Cortex of kidney (tissue), 1 donor: ENCODE measurements at places on chromosomes 13 and 19.

GRCh38 chr13:32837307-32837972 is 178.8 kb upstream of the KL start:
- no peak for DNase-seq

GRCh38 chr13:44106266-44107152 is 226.8 kb downstream of the LACC1 start:
- no peak for DNase-seq

- no peak for DNase-seq
These were observed 9.2 kb downstream of the CEACAM1 start for GRCh38 chr19:42519108-42519507.

DNA sequence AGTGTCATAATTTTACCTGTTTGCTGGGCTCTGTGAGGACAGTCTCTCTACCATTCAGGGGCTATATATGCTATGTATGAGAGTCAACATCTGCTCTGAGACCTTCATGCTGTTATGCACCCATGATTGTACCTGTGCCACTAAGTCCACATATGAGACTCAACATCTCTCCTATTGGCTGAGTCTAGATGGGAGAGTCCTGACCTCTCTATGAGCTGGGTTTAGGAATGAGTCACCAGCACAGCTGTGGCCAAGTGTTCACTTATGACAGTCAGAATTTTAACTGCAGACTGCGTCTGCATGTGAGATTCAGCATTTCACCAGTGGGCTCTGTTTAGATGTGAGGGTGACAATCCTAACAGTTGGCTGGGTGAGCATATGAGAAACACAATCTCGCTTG is 49.5 kb downstream of the ZNF729 start:
- no peak for DNase-seq

- no peak for DNase-seq
These were observed 81.2 kb upstream of the GPR183 start for GRCh38 chr13:99388334-99388923.

- DNase-seq = peak; percentile 23
These were observed at the start of gene ZNF765 for GRCh38 chr19:53394974-53395839. ZNF765 (plus strand) TSS chr19:53395149; CDS start chr19:53398016, 2,867 bp downstream.

DNA sequence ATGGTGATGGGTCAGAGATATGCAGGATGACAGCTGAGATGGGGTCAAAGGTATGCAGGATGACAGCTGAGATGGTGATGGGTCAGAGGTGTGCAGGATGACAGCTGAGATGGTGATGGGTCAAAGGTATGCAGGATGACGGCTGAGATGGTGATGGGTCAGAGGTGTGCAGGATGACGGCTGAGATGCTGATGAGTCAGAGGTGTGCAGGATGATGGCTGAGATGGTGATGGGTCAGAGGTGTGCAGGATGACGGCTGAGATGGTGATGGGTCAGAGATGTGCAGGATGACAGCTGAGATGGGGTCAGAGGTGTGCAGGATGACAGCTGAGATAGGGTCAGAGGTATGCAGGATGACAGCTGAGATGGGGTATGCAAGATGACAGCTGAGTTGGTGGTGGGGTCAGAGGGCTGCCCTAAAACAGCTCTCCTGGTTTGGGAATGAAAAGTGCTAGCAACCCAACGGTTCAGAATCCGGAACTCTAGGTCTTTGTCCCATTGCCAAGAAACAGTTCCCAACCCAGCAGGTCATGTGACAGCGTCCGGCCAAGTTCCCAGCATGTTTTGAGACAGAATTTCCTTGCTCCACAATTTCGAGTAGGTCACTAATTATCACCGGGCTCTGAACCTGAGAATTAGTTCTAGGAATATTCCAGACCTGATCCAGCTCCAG is 3.2 kb downstream of the SELENOW start:
- no peak for DNase-seq

GRCh38 chr13:25378528-25378927 is 6.8 kb downstream of the ATP8A2 start:
- DNase-seq = no peak

- DNase-seq = no peak
These were observed 3.8 kb downstream of the ERFL start for GRCh38 chr19:41924151-41925145.

DNA sequence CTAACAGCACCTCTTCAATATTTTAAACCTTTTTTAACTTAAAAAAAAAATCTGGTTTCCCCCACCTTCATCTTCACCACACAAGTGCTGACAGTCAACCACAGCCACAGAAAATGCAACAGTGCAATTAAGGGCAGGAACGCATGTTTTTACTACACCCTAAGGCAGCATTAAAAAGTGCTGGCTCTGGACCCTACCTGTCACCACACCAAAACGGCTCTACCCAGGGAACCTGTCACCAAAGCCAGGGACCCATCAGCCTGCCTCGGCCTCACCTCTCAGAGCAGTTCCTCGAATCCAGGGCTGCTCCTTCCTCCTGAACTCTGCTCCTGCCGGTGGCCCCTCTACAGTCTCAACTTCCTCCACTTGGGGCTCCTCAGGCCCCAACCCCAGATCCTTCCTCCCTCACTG is 22.5 kb upstream of the SLC35E1 start:
- DNase-seq = no peak

- no peak for DNase-seq
These were observed 473 bp downstream of the TMIGD2 start for GRCh38 chr19:4301590-4302242.

GRCh38 chr19:57334191-57334590 is 13.9 kb downstream of the ZNF543 start:
- DNase-seq = no peak
